ENCODE measurements at places on chromosomes 7 and 10.

DNA sequence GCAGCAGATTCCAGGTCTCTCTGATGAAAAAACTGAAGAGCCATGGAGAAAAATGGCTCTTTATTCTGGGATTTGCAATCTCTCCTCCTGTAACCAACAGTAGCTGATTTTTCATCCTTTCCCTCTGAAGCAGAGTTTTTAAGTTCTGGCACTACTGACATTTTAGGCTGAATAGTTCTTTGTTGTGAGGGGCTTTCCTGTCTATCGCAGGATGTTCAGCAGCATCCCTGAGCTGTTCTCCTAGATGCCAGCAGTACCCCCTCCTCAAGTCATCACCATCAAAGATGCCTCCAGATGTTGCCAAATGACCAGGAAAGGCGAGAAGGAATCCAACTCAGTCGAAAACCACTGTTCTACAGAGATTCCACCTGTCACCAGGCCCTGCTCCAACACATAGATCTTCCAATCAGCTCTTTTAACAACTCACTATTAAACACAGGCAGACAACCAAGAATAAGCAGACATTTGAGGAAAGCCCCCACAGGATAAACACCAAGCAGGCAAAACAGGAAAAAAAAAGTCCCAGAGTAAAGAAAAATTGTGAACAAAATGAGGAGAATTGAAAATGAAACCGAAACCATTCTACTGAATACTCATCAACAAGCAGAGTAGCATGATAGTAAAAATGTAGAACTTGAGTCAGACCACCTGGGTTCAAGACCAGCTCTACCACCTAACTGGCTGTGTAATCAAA is 124.8 kb downstream of the MPP7 start:
- DNase-seq, result no peak

DNA sequence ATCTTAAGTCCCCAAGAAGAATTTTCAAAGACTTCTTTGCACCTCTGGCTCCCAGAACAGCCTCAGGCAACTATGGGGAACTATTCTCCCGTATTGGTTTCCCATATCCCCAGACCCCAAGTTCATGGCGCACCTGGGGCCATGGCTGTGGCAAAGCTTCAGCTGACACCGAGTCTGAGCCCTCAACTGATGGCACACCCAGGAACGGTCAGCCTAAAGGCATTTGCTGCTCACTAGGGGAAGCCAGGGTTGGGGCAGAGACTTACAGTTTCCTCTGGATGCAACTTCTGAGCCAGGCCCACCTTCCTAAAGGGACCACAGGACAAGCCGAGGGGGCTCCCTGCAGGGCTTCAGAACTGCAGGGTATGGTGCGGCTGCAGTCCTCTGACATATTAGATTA is 13.7 kb upstream of the CPA1 start:
- DNase-seq, result no peak

DNA sequence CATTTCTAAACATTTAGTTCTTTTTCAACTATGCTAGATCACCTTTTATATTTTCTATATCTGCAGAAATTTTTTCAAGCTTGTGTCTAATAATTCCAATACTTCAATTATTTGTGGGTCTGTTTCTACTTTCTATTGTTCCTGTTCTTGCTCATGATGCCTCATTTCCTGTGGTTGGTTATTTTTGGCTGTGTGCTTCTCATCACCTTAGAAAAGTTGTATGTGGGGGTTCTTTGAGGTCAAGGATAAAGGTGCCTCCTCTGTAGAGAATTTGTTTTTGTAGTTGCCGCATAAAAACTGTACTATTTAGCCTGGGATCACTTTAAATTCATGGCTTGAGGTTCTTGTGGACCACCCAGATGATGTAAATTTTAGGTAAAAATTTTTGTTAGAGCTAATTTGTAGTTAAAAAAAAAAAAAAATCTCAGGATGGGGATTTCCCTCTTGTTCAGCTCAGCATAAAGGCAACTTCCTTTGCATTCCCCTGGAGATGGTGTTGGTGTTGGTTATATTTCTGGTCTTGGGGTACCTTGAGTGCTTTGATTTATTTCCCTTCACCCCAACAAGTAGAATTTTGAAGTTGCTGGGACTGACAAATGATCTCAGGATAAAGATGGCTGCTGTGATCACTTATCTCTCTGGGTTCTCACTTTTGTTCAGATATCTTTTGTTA is 27.0 kb upstream of the JAZF1 start:
- no peak for DNase-seq

- peak; percentile 45 for DNase-seq
Observed at GRCh38 chr7:48035967-48036478, 680 bp downstream of the C7orf57 start.

DNA sequence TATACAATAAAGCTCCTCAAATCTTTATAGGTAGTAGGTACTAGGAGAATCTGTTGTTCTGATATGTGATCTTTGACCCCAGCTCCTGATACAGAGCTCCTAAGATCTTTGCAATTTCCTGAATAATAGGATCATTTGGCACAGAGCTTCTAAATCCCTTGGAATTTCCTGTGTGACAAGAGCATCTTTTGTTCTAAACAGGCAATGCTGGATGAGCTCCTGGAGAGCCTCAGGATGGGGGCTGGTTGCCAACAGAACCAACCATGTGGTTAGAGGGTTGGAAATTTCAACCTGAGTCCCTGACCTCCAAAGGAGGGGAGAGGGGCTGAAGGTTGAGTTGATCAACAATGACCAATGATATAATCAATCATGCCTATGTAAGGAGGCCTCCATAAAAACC is 629.0 kb downstream of the CCSER2 start:
- no peak for DNase-seq

DNA sequence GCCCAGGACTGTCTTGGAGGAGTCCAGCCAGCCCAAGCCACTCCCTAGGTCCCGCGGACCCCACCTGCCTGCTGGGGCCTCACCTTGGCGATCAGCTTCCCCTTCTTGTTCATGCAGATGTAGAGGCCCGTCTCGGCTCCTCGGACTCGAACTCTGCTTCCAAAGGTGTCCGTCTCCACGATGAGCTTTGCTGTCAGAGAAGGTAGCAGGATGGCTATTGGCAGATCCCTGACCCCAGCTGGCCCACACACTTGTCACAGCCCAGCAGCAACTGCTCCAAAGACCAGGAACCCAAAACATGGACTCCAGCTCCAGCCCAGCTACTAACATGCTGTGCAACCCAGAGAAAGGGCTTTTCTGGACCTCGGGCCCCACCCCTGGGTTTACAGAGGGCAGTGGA is 4.5 kb downstream of the FGF8 start:
- no peak for DNase-seq

- peak; percentile 84 for DNase-seq
Observed at GRCh38 chr10:103276896-103277712, at the start of gene INA. TSS of gene INA (plus strand) at chr10:103277138. CDS start at chr10:103277212, 74 bp downstream.

GRCh38 chr7:24441314-24442027 is 131.8 kb upstream of the PALS2 start:
- DNase-seq, result no peak

DNA sequence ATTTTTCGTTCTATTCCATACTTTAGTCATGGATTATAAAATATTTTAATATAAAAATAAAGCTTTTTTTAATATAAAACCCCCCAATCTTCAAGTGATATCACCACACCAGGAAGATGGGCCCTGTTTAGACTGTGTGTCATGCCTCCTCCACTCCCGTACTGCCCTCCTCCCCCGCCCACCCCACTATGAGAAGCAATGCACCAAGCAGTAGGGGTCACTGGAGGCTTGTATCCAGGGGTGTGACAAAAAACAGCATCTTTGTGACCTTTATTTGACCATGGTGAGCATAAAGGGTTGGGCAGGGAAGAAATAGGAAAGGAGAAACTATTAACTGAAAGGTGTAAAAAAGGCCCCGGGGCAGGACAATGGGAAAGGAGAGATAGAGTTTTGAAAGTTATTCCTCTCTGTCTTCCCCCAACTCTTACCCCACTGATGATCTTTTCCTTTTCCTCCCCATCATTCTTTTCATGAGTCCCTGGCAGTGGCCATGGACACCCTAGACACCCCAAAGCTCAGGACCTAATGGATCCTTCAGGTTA is 3.5 kb downstream of the PITX3 start:
- no peak for DNase-seq

GRCh38 chr7:7944619-7945282 is 23.8 kb upstream of the GLCCI1 start:
- no peak for DNase-seq

DNA sequence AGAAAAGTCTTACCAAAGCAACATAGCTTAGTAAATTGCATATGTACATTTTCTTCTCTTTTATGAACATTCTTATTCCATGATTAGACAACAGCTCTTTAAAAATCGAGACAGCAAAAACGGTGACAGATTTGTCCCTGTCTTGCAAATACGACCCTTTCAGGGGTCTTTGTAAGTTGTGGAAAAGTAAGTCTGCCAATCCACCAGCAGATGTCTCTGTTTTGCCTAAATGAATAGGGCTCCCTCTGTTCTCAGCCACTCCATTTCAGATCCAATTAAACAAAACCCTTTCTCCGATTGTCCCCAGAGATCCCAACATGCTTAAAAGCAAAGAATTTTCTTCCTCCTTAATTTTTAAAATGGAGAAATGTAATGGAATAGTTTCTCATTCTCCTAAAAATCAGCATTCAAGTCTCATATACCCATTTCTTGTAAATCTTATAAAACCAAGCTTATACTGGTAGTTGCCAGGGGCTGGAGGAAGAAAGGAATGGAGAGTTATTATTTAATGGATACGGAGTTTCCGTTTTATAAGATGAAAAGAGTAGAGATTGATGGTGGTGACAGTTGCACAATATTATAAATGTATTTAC is 61.0 kb upstream of the NFE2L3 start:
- DNase-seq, result peak; percentile 73

- DNase-seq, result peak; percentile 34
Observed at GRCh38 chr10:49735161-49735560, 27.0 kb downstream of the OGDHL start.

GRCh38 chr10:58399410-58399809 is 14.2 kb downstream of the TFAM start:
- no peak for DNase-seq

DNA sequence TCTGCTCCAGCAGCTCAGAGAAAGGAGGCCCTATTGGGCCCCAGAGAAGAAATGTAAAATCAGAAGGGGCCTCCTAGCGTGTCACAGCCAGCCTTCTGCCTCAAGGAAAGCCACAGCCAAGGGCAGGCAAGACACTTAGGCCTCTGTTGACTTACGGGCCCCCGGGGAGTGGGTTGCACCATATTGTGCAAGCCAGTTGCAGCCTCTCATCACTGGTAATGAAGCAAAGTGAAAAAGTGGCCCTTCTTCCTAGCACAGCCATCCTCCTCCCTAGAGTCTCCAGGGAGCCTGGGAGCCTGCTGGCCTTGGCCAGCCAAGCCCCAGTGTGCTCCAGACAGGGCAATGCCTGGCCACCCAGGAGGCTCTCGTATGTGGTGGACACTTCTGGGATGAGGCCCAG is 56.2 kb upstream of the GDF10 start:
- DNase-seq, result no peak

DNA sequence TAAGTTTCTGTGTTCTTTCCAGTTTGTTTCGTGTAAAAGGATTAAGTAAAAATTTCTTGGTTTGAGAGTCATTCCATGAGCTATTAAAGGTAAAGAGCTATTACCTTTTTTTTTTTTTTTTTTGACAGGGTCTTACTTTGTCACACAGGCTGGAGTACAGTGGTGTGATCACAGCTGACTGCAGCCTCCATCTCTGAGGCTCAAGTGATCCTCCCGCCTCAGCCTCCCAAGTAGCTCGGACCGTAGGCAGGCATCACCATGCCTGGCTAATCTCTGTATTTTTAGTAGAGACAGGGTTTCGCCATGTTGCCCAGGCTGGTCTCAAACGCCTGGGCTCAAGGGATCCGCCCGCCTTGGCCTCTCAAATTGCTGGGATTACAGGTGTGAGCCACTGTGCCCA is 1.4 kb downstream of the SMKR1 start:
- no peak for DNase-seq

DNA sequence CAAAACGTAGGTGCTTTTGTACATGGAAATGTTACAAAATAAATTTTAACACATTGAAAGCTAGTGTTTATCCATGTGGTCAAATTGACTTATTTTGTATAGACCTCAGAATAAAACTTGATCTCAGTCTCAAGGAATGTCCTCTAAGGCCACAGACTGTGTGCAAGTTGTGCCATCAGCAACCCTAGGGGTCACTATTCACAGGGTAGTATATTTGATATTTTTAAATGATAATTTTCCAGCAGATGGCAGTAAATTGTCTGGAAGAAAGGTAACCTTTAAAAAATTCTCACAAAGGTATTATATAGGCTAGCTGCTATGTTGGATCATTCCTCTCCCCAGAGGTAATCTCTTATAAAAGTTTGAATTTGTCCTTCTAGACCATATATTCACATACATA is 12.9 kb upstream of the SNX10 start:
- no peak for DNase-seq

- no peak for DNase-seq
Observed at GRCh38 chr7:141203586-141203985, 129.7 kb downstream of the TMEM178B start.

- peak; percentile 78 for DNase-seq
Observed at GRCh38 chr7:55546814-55547213, 25.5 kb downstream of the VOPP1 start.

- DNase-seq, result no peak
Observed at GRCh38 chr7:137925091-137925490, 76.8 kb downstream of the CREB3L2 start.

DNA sequence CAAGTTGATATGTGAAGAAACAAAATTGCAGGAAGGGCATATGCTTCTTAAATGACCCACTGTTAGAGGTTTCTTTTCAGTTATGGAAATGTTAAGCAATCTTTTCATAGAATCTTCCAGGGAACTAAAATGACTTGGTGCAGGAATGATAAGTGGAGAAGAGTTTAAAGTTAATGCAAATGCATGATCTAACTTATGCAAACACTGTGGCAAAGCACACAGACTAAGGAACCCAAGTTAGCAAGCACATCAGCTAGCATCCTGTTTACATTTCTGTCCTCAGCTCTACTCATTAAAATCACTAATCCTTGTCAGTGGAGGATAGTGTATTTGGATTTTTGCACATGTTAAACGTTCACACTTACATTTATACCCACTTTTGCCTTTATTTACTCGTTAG is 9.3 kb downstream of the CLCN1 start:
- DNase-seq, result no peak

DNA sequence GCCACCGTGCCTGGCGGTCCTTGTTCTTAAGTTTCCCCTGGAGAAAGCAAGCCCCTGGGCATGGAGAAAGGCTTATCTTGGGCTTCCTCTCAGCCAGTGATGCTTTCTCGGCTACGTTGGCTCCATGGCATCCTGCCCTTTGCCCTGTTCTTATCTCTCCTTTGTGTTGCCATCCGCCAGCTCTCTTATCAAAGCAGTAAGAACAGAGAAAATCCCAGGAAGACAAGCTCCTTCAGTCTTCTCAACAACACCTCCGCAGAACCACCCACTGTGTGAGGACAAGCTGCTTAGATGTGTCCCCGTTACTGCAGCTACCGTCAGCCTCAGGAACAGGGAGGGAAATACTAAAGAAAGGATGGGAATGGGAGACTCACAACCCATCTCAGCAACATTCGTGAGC is 3.3 kb downstream of the PLEKHS1 start:
- DNase-seq, result no peak
